ENCODE measurements at places on chromosomes 3 and 15.

DNA sequence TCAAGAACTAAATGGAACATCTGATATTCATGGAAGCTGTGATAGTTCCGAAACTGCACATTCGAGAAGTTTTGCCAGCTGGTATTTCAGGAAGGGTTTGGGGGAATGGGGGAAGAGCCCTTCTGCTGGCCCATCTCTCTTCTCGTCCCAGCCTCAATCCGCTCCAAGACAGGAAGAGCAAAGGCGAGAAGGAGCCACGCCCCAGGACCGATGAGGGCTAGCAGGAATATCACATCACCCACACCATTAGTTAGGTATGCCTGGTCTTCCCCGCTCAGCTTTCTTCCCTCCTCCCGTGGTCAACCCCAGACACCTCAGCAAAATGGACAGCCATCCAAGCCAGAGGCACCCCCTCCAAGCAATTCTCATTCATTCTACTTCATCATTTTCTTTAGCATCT lies 14.9 kb upstream of the PCSK6 start:
- DNase-seq = no peak

DNA sequence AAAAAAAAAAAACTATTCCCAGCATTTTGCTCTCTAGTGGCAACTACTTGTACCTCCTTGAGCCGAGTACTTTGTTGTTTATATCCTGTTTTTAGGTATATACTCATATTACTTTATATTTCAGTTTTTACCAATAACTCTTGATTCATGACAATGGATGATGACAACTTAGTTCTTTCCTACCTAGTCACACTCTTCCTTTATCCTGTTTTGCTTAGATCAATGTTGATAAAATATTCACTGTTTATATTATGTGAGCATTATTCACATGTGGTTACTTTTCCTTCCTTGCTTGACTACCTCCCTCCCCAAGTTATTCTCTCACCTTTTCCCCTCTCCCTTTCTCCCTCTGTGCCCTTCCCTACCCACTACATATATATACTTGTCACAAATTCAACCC lies 53.7 kb downstream of the NKIRAS1 start:
- no peak for DNase-seq

DNA sequence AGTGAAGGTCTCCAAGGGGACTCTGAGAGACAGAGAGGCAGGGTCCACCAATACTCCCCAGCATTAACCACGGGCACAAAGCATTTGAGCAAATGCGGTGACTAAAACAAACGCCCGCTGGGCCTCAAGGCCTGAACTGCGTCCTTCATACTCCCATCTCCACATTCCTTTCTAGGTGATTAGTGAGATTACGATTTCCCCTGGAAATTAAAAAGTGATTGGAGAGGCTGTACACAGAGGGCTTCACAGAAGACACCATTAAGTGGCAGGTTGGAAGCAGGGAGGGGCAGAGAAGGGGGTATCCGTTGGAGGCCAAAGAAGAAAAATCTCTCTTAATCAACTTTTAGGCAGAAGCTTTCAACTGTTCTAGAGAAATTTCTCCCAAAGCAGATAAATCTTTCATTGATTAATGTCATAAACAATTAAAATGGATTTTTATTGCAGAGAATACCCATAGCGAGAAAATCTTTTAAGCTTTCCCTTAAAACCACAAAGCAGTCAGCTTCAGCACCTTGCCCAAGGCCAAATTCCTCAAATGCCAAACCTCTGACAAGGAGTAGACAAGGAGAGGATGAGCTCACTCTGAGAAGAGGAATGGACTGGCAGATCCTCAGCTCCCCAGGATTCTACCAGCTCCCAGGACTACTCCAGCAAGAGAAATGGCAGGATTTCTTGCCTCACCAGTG lies 38.2 kb downstream of the MB21D2 start:
- DNase-seq = no peak

DNA sequence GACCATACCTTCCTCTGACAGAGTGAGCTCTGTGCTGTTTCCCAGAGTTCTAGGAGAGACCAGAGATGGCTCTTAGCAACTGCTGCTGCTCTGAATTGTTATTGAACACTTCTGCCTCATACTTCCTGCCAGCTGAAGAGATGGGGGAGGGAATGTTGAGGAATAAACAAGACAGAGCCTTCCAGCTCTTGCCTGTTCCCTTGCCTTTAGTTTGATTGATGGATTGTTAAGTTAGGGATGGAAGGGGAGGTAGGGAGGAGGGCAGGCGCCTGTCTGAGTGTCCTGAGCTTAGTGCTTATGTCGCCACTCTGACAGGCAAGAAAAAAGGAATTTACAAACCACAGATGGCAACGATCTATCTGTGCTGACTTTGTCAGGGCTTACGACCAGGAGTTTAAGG lies 42.8 kb downstream of the ZNF609 start:
- peak; percentile 63 for DNase-seq

DNA sequence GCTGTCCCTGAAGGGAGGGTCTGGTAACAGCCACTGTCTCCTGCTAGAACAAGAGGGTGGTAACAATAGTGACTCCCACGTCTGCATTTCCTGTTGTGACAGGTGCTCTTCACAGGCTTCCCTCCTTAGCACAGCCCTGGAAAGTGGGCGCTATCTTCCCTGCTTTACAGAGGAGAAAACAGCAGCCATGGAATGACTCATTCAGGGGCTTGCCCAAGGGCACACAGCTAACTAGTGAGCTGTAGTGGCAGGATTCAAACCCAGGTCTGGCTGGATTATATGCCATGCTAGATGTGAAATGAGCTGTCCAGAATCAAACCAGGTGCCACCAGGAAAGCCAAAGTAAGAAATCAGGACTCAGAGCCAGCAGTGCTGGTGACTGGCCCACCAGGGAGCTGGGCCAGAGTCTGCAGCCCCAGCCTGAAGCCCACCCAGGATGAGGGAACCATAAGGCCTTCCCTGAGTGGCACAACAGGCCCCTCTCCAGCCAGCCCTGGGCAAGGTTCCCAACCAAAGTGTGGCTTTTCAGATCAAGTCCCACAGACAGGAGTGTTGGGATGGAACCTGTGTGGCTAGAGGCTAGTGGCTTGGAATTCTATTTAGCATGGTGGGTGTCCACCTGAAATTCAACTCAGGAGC lies 102.4 kb downstream of the ETFA start:
- DNase-seq = no peak

- no peak for DNase-seq
Observed at GRCh38 chr15:52233405-52233804, 42.2 kb upstream of the GNB5 start.

- no peak for DNase-seq
Observed at GRCh38 chr3:10700821-10701220, 115.2 kb upstream of the SLC6A11 start.
